NCI-H526 (cell line): ENCODE measurements at places on chromosomes 11 and 22.

- DNase-seq = peak; percentile 98
These were observed 13.6 kb downstream of the BCL9L start for GRCh38 chr11:118911880-118912741.

DNA sequence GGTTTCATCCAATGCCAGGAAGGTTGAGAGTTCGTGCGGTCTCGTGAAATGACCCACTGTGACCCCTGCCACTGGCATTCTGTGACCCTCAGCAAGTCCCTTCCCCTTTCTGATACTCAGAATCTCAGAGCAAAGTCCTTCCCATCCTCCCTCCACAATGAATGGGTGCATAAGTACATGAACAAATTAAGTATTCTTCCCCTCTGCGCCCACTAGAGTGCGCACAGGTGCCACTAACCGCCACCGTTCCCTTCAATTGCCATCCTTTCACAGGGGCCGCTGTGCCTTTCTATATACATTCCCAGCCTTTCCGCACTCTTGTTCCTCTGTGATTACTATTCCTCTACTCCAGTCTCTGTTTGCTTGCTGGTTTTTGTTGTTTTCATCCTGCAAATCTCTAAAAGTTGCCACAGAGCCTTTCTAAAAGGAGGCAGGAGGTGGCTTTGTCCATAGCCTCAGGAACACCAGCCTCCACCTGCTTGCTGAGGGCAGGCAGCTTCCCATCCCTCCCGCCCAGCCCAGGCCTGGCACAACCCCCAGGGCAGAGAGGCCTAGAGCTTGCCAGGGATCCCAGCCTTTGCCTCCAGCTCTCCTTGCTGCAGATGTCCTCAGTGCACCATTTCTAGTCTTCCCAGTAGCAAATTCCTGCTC is 6.7 kb upstream of the AP1B1 start:
- peak; percentile 83 for DNase-seq

GRCh38 chr11:118902336-118903203 is 18.9 kb downstream of the CXCR5 start:
- DNase-seq = no peak

- DNase-seq = no peak
These were observed 1359.9 kb downstream of the LRRC4C start for GRCh38 chr11:40099426-40100161.

DNA sequence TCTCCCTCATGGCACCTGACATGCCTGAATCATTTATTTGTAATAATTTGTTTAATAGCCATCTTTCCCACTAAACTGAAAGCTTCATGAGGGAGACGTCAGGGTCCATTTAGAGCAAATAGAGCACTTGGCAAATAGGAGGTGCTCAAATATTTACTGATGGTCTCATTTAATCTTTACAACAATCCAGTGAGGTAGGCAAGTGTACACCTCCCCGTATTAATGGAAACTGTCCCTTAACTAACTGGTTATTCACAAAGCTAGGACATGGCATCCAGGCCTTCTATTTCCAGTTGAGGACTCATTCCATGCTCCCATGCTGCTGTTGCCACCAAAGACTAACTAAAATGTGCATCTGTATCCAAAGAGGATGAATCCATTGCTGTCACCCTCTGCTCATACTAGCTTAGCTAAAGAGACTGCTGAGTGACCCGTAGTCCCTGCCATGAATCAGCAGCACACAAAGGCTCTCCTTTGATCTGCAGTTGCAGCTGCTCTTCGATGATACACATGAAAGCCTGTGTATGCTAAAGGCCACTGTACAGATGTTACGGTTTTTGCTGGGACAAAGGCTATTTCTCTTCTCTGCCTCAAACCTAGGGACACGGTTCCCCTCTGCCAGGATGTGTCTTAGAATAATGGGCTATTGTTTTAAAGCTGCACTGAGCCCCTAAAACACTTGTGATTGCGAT is 82.6 kb downstream of the RAB30 start:
- DNase-seq = peak; percentile 2

DNA sequence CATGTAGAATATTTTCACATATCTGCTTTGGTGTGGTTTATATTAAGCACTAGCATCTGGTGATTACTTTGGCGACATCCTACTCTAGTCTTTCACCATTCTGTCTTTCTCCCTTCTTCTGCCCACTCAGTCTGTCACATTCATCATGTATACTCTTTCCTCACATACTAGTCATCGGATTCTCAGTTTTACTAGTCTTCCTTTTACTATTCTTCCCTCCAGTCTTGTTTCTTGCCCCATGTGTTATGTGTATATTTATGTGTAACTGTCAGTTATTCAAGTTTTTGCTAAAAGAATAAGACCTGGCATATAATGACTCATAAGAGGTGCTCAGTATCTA is 4.6 kb upstream of the DIXDC1 start:
- no peak for DNase-seq

- DNase-seq = peak; percentile 94
These were observed at the start of gene DGCR6L for GRCh38 chr22:20319745-20320658. Gene DGCR6L, minus strand, starts transcription at chr22:20320060. Its CDS starts 72 bp downstream, at chr22:20319988.
